Liver (tissue), 10 donors: ENCODE measurements at places on chromosomes 2 and 18. TPM values are rescaled to one million over a fixed set of nuclear protein-coding genes. Genes with fewer than 3 reads are reported as not detected.

DNA sequence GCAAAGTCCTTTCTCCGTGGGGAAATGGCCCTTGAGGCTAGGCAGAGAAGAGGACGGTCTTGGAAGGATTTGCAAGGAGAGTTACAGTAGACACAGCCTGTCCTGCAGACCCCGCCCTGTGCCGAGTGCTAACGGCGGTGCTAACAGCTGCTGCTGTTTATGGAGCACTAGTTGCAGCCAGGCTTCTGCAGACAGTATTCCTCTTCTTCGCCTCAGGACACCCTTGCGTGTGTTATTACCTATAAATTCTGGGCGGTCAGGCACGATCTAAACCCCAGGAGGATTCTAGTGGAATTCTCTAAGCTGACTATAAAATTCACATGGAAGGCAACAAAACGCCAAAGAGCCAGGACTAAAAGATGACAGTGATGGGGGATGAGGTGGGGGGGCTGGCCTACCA is 139.8 kb downstream of the GLI2 start:
- H3K4me3 ChIP-seq = no peak overlapping the region
- H3K36me3 ChIP-seq = no peaks in the 10 kb centered on the region
- H3K27ac ChIP-seq = no peak overlapping the region
- no peaks in the 10 kb centered on the region for H3K4me1 ChIP-seq
- no peak for DNase-seq
- H3K27me3 ChIP-seq = peaks cover 5% of the 10 kb centered on the region

GRCh38 chr2:28342081-28342967 is 50.3 kb upstream of the FOSL2 start:
- no peaks in the 10 kb centered on the region for H3K36me3 ChIP-seq
- DNase-seq = no peak
- H3K4me3 ChIP-seq = no peak overlapping the region
- peaks cover 42% of the 10 kb centered on the region for H3K4me1 ChIP-seq

DNA sequence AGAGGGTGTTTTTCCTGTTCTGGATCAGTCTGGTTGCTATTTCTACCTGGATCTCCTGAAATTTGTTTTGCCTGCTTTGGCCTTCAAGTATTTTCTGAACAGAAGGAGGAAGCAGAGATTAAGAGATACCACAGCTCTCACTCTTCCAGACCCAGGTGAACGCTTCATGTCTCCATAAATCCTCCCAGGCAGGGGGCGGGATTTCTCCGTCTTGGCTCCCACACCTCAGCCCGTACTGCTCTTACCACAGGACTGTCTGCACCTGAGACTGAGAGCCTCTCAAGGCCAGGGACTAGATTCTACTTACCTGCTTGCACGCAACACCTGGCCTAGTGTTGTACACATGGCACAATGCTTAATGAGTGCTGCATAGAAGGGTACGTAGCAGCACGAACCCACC is 59.9 kb upstream of the LRPPRC start:
- no peak for DNase-seq
- H3K27ac ChIP-seq = no peak overlapping the region
- no peak overlapping the region for H3K4me3 ChIP-seq
- H3K27me3 ChIP-seq = no peaks in the 10 kb centered on the region
- no peaks in the 10 kb centered on the region for H3K36me3 ChIP-seq

DNA sequence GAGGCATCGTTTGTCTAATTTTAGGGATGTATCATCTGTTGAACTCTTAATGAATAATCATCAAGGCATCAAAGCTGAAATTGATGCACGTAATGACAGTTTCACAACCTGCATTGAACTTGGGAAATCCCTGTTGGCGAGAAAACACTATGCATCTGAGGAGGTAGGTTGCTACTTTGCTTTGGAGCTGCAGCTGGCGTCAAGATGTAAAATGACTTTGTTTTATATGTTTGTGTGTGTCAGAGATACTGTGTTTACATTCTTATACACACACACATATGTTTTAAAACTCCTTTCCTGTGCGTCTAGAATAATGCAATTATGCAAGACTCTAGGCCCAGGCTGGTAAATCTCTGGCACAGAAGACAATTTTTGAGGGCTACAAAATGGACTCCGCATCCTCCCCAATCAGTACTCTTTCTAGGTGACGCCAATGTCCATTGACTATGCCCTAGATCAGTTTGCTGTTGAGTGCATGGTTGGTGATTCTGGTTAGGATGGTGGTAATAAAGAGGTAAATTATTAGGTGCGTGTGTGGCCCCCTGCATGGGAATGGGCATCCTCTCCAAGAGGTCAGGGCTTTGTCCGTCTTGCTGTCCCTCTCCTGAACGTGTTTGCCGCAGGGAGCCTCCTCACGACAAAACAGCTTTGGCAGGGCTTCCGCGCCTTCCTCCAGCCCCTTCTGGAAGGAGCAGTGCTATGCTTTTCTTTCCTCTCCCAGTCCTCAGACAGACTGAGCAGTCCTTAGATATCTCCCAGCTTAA is 68.2 kb upstream of the EML6 start:
- H3K4me1 ChIP-seq = no peaks in the 10 kb centered on the region
- no peaks in the 10 kb centered on the region for H3K27me3 ChIP-seq
- H3K4me3 ChIP-seq = no peak overlapping the region
- no peak overlapping the region for H3K27ac ChIP-seq
- no peak for DNase-seq

DNA sequence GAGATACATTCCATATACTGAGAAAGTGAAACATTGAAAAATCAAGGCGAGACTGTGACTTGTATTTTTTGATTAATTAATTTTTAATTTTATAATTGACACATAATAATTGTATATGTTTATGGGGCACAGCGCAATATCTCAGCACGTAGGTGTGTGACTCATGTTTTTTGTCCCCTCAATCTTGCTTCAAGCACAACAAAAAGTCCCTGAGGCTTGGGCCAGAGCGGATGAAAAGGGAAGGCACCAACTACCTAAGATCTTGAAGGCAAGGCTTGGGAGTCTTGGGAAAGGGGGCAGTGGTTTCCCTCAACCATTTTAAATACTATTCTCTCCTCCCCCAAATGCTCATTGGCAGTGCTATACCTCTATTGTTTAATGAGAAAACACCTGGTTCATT is 9.9 kb downstream of the SGPP2 start:
- no peak for DNase-seq
- no peaks in the 10 kb centered on the region for H3K4me1 ChIP-seq
- no peaks in the 10 kb centered on the region for H3K36me3 ChIP-seq
- no peaks in the 10 kb centered on the region for H3K27me3 ChIP-seq

- H3K27me3 ChIP-seq = no peaks in the 10 kb centered on the region
- no peak overlapping the region for H3K27ac ChIP-seq
- no peak overlapping the region for H3K4me3 ChIP-seq
- DNase-seq = no peak
- no peaks in the 10 kb centered on the region for H3K4me1 ChIP-seq
- no peaks in the 10 kb centered on the region for H3K36me3 ChIP-seq
Observed at GRCh38 chr2:7795778-7796563, 878.8 kb downstream of the RNF144A start.

DNA sequence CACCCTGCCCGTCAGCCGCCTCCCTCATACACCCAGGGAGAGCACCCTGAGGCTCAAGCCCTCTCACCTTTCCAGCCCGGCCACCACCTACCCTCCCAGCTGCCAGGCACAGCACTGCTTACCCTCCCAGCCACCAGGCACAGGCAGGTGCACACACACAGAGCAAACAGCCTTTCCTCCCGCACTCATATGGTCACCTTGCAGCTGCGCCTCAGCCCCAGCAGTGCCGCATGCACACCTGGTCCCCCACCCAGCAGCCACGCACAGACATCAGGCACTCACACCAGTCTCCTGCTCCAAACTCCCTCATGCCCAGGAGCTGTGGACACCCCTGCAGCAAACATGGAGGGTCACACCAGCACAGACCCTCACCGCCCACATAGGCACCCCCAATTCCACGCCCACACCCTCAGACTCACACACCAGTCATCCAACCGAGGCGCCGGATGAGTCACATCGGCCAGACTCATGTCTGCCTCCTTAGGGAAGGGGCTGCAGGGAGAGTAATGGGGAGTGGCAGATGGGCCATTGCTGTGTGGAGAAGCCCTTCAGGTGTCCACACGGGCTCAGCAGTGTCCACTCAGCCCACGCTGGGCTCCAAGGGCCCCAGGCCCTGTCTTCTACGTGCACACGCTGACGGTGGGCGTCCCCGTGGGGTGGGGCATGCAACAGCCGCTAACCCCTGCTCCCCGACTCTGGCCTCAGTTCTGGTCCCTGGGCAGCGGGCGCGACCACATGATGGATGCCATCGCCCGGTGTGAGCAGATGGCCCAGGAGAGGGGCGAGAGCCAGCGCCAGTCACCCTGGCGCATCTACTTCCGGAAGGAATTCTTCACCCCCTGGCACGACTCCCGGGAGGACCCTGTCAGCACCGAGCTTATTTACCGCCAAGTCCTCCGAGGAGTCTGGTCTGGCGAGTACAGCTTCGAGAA is 22.3 kb upstream of the GPR17 start:
- H3K27me3 ChIP-seq = no peaks in the 10 kb centered on the region
- H3K4me1 ChIP-seq = no peaks in the 10 kb centered on the region
- H3K27ac ChIP-seq = no peak overlapping the region
- no peaks in the 10 kb centered on the region for H3K36me3 ChIP-seq
- no peak overlapping the region for H3K4me3 ChIP-seq
- no peak for DNase-seq

DNA sequence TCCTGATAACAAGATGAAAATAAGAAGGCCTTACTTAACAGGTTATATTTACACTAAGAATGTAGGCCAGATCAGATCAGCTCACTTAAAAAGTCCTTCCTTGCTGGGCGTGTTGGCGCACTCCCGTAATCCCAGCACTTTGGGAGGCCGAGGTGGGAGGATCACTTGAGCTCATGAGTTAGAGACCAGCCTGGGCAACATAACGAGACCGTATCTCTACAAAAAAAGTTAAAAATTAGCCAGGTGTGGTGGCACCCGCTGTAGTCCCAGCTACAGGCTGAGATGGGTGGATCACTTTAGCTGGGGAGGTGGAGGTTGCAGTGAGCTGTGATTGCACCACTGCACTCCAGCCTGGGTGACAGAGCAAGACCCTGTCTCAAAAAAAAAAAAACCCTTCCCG is 53.2 kb upstream of the SOS1 start:
- no peaks in the 10 kb centered on the region for H3K27me3 ChIP-seq
- no peak overlapping the region for H3K27ac ChIP-seq
- H3K36me3 ChIP-seq = no peaks in the 10 kb centered on the region
- DNase-seq = no peak
- no peaks in the 10 kb centered on the region for H3K4me1 ChIP-seq
- H3K4me3 ChIP-seq = no peak overlapping the region

DNA sequence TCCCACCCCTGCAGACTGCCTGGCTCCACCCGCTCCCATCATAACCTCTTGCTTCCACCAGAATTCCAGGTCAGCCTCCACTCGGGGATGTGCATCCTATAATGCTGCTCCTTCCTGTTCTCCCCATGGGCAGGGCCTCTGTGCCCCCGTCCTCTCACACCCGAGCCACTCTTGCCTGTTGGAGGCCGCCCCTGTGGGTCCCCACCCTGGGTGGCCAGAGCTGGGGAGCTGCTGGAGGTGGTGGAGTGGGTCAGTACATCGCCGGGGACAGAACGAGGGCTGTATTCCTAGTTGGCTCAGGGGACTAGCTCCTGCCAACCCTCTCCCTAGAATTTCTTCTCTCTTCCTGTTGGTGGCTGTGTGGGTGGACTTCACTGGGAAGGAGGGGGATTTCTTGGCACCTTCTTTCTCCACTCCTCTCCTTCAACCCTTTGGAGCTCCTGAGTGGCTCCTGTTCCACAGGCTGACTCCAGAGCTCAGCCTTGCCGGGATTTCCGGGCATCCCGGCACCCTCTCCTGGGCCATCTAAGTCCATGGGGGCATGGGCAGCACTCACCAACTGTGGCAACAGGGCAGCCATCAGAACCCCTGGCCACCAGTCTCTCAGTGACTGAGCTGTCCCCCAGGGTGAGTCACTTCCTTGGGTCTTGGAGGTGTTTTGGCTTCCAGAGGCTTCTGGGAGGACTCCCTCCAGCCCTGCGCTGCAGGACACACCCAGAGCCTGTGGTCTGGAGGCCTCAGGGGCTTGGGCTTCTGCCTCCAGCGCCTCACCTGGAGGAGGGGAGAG is 88.2 kb upstream of the MCFD2 start:
- H3K27ac ChIP-seq = no peak overlapping the region
- H3K36me3 ChIP-seq = no peaks in the 10 kb centered on the region
- H3K27me3 ChIP-seq = no peaks in the 10 kb centered on the region
- DNase-seq = no peak
- no peak overlapping the region for H3K4me3 ChIP-seq

GRCh38 chr18:5543773-5544389 is at the start of gene EPB41L3:
Gene EPB41L3 (minus strand): TSS chr18:5543997. CDS start chr18:5489183, 54,814 bp downstream.
- no peaks in the 10 kb centered on the region for H3K36me3 ChIP-seq
- H3K27me3 ChIP-seq = peaks cover 7% of the 10 kb centered on the region
- no peak within 1 kb of the TSS for H3K27ac ChIP-seq
- H3K4me3 ChIP-seq = no peak within 1 kb of the TSS

GRCh38 chr2:167471332-167471731 is 583.1 kb downstream of the XIRP2 start:
- H3K4me1 ChIP-seq = no peaks in the 10 kb centered on the region
- no peak for DNase-seq
- H3K36me3 ChIP-seq = peaks cover 1% of the 10 kb centered on the region
- H3K27ac ChIP-seq = no peak overlapping the region

FSHR gene
- total RNA-seq = not detected

RAX gene
- total RNA-seq = not detected

LANCL1 gene
- total RNA-seq = 15.1 TPM

FZD7 gene
- total RNA-seq = 1.3 TPM

C18orf54 gene
- 0.42 TPM for total RNA-seq

MYL1 gene
- not detected for total RNA-seq

ACADL gene
- 19.6 TPM for total RNA-seq

ANKRD30BL gene
- total RNA-seq = not detected

LYPD6B gene
- total RNA-seq = 0.59 TPM
